Activated T-cell treated with anti-CD3 and anti-CD28 coated beads for 1 hour (primary cell): ENCODE measurements at places on chromosomes 6 and 20.

DNA sequence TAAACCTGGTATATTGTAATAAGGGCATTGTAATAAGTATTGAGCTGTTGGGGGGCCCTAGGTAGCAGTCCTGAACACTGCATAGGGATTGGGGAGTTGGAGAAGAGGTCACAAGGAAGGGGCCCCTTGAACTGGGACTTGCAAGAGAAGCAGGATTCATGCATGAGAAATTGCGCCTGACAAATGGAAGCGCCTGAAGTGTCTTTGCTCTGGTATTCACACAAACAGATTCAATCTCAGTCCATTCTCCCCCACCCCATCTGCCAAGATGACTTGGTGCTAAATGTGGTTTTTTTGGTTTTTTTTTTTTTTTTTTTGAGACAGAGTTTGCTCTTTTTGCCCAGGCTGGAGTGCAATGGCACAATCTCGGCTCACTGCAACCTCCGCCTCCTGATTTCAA is 87.1 kb downstream of the CAP2 start:
- no peak for DNase-seq

GRCh38 chr6:43828711-43829110 is 58.7 kb downstream of the VEGFA start:
- no peak for DNase-seq

DNA sequence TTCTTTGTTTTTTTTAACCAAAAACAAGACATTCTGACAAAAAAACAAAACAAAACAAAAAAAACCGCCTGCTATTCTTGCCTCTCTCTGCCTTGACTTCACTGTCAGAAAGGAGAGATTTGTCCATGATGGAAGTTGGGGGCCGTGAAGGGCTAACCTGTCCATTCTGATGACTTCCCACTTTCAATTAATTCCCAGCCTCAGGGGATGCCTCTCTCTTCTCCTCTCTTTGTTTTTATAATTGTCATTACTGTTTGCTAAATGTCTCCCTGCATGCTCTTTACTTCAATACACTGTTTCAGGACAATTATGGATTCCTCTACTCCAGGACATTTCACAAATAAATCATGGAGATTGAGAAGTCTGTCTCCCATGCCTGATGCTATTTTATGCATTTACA is 130.5 kb upstream of the CNR1 start:
- no peak for DNase-seq

- DNase-seq = no peak
Observed at GRCh38 chr20:57682184-57683101, 27.4 kb downstream of the PMEPA1 start.

GRCh38 chr20:44166477-44166876 is 20.5 kb downstream of the JPH2 start:
- no peak for DNase-seq

DNA sequence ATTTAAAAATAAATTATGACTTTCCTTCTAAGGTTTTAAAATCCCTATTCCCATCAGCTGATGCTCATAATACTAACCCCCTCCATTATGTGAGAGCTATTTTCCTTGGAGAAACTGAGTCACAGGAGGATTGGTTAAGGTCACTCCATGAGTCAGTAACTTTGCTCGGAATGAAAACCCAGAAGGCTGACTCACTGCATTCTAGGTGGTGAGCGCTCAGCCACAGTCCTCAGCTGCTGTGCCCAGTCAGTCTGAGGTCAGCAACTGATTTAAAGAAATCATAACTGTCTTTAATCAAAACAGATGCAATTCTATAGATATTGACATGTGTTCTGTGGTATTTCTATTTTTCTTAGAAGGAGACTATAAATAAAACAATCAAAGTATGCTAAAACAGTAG is 359.2 kb downstream of the GJA1 start:
- no peak for DNase-seq

DNA sequence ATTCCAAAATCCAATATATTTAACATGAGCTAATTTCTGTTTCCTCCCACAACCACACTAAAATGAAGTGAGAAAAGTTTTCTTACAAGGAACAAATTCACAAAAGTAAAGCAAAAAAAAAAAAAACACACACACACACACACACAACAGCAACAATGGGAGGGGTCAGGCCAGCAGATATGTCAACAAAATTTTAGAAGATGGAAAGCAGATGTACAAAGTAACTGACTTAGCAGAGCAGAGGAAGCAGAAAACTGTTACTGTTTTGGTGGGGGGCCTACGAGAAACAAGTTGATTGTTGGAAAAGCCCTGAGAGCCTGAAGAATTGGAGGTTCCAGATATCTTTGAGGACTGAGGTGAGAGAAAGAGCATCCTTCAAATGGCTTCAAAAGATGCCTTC is 11.7 kb downstream of the EPB41L2 start:
- DNase-seq = no peak

GRCh38 chr20:112396-112795 is 24.9 kb downstream of the DEFB125 start:
- DNase-seq = no peak

DNA sequence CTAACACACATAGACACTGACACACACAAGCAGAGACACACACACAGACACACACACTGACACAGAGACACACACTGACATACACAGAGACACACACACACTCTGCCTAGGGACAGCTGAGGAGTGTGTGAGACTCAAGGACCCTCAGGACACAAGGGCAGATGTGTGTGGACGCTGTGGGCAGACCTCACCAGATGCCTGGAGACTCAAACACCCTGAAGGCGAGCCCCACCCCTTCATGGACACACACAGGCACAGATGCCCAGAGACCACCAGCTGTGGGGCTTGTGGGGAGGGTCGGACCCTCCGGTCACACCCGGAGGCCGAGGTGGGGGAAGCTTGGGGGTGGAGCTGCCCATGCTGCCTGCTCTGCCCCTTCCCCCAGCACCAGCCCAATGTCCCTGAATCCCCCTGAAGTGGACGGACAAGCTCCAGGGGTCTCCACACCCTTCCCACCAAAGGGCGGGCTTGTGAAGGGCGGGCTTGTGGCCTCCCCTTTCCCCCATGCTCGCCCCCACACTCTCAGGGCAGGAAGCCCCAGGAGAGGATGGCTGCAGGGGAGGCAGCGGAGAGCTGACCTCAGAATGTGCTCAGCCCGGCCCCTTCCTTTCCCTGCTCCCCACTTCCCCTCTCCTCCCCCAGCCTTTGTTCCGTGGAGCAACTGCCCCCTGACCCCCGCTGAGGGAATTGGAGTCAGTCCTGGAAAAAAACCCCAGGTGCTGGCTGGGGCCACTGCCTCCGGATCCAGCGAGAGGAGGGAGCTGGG is 13.9 kb upstream of the ABHD16B start:
- DNase-seq = no peak

- DNase-seq = no peak
Observed at GRCh38 chr6:114063956-114064355, 93.0 kb upstream of the HDAC2 start.

- DNase-seq = no peak
Observed at GRCh38 chr6:52522151-52522626, 54.7 kb downstream of the TRAM2 start.

- DNase-seq = no peak
Observed at GRCh38 chr20:37566590-37567330, 39.1 kb upstream of the BLCAP start.

GRCh38 chr6:52305948-52306767 is 21.6 kb upstream of the MCM3 start:
- DNase-seq = no peak

GRCh38 chr6:17758119-17758518 is 51.4 kb upstream of the NUP153 start:
- no peak for DNase-seq
